ENCODE measurements at places on chromosomes 6 and 20. TPM values are rescaled to one million over a fixed set of nuclear protein-coding genes. Genes with fewer than 3 reads are reported as not detected.

The HAO1 gene
- total RNA-seq: not detected

The PRPH2 gene
- total RNA-seq: 0.06 TPM

The NELFE gene
- 129 TPM for total RNA-seq

The GTF2H4 gene
- total RNA-seq: 50.0 TPM

The TREM1 gene
- not detected for total RNA-seq

The TRAPPC3L gene
- not detected for total RNA-seq

The TSHZ2 gene
- 3.9 TPM for total RNA-seq
